ENCODE measurements at places on chromosomes 7 and 10. TPM values are rescaled to one million over a fixed set of nuclear protein-coding genes. Genes with fewer than 3 reads are reported as not detected.

UFSP1 gene
- total RNA-seq, result 2.7 TPM

LIPN gene
- not detected for total RNA-seq

- H3K4me1 ChIP-seq, result no peaks in the 10 kb centered on the region
- no peaks in the 10 kb centered on the region for H3K36me3 ChIP-seq
- no peaks in the 10 kb centered on the region for H3K27me3 ChIP-seq
- H3K4me3 ChIP-seq, result no peak overlapping the region
- H3K27ac ChIP-seq, result no peak overlapping the region
These were observed 37.2 kb upstream of the ZNF488 start for GRCh38 chr10:47421057-47421952.

GRCh38 chr10:80485946-80486764 lies 32.0 kb downstream of the TSPAN14 start:
- no peak for DNase-seq
- no peaks in the 10 kb centered on the region for H3K36me3 ChIP-seq

- no peak for DNase-seq
- H3K36me3 ChIP-seq, result no peaks in the 10 kb centered on the region
- H3K4me1 ChIP-seq, result no peaks in the 10 kb centered on the region
- no peak overlapping the region for H3K4me3 ChIP-seq
These were observed 407.6 kb downstream of the GLRX3 start for GRCh38 chr10:130543794-130544193.

- H3K27me3 ChIP-seq, result no peaks in the 10 kb centered on the region
- H3K4me3 ChIP-seq, result no peak overlapping the region
- H3K27ac ChIP-seq, result no peak overlapping the region
These were observed 31.6 kb upstream of the ZNF488 start for GRCh38 chr10:47415520-47416304.

Data from thoracic aorta (tissue), 2 donors.